Daoy (cell line): ENCODE measurements at places on chromosomes 1 and 21. TPM values are rescaled to one million over a fixed set of nuclear protein-coding genes. Genes with fewer than 3 reads are reported as not detected.
A peak's percentile ranks its signal among the peaks of the same experiment; 100 is the strongest.

DNA sequence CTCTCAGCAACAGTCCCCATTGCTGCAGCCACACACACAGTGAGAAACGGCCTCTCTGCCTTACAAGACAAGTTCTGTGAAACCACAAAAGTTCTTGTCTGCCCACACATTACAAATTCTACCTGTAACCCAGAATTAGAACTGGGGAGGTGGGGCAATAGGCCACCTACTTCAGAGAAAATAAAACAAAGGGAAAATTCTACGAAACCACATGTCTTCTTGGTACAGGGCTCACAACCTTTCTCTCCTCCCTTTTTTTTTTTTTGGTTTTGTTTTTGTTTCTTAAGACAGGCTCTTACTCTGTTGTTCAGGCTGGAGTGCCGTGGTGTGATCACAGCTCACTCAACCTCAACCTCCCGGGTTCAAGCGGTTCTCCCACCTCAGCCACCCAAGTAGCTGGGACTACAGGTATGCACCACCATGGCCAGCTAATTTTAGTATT lies 30.2 kb downstream of the LPAR3 start:
- DNase-seq: no peak

DNA sequence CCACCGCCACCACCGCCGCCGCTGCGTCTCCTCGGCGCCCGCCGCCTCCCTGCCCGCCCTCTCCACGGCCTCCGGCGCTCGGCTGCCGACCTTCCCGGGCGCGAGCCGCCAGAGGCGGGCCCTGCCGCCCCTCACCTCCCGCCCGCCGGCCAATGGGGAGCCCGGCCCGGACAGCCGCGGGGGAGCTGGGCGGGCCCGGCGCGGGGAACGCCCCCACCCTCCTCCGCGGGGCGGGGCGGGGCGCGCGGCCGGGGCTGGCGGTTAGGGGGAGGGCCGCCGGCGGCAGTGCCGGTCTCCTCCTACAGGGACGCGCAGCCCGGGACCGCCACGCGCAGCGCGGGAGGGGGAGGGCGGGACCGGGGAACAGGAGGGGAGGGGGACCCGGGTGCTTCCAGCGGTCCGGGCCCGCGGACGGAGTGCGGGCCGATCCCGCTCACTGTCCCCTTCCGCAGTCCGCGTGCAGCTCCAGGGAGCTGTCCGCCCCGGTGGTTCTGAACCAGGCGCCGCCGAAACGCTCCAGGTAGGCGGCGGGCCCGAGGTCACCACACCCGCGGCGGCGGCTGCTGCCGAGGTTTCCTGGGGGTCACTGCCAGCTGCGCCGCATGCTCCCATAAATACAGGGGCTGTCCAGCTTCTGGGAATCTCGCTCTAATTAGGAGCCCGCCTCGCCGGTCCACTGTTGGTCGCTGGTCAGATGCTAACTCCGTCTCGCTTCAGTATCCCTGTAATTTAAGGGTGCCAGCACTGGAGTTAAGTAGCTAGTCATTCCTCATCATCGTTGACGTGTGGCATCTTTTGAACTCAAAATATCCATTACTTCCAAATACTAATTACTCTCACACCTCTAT lies at the start of gene PGBD5:
Gene PGBD5 (minus strand): TSS at position 87 of the 848 bp plus-strand sequence. CDS start 404 bp downstream, outside the sequence.
- DNase-seq: peak; percentile 85

GRCh38 chr1:231369282-231369681 lies 31.2 kb downstream of the SPRTN start:
- DNase-seq: no peak

DNA sequence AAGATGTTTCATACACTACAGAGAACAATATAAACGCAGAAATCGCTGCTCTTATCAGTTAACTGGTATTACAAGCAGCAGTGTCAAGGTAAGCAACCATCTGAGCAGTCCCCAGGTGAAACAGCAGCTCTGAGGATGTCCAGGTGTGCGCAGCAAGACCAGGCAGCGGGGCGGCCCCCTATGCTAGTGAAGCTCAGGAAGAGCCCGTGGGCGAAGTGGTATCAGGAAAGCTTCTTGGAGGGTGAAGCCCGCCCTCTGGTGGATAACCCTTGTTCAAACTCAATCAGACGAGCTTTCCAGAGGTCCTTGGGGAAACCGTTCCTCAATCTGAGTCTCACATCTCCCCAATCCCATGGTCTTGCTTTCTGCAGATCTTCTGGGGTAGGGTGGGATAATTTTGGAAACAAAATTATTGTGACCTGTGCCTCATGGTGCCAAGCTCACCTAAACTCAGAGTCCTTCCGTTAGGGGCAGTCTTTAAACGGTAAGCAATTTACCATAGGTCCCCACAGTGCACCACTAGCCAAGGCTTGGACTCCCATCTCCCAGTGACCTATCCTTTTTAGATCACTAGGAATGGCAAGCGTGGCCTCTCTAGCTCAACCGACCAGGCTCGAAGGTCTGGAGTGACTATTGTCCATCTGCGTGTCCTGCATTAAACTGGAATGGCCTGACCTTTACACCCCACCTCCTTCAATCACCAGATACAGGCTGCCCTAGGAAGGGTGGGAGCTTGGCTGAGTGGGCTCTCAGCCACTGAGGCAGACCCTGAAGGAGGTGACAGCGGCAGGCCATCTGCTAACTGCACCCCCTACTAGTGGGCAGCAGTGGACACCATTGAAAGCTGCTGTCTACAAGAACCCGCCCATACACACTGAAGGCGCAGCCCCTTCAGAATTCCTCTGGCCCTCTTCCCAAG lies 13.6 kb upstream of the FAM110D start:
- DNase-seq: peak; percentile 83

DNA sequence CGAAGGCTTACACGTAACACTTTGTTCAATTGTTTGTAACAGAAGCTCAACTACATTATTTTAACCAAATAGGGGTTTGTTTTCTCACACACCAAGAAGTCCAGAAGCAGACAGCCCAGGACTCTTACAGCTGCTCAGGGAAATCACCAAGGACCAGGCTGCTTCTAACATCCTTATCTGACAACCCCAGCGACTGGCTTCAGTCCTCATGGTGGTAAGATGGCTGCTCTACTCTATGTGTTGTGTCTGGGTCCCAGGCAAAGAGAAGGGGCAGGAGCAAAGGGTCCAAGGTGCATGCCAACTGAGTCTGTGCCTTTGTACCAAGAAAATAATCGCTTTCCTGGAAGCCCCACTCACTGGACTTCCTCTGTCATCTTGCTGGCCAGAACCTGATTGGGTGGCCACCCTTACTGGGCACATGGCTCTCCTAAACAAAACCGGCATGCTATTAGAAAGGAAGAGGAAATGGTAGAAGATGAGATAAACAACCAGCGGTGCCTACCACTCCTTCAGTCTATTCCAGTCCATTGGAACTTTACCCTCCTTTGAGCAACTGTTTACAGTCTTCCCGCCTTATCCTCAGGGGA lies 34.1 kb upstream of the LRRC8D start:
- no peak for DNase-seq

DNA sequence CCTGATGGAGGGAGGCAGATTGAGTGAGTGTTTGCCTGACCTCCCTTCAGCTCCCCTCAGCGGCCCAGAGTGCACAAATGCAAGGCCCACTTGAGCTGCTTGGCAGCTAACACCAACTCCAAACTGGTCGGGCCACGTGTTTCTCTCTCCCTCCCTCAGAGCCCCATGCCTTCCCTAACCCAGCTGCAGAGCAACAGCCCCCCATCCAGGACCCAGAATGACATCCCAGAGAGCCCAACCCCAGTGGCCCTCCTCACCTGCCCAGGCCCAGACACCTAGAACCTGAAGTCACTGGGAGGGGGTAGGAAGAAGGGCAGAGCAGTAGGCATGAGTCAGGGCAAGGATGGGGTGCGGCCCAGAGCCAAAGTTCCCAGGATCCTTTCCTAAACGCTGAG lies 789 bp upstream of the S100A14 start:
- DNase-seq: no peak

- peak; percentile 39 for DNase-seq
Measured at GRCh38 chr1:119713039-119713748, 1.5 kb downstream of the PHGDH start.

GRCh38 chr1:147630447-147630846 lies 39.9 kb downstream of the ACP6 start:
- DNase-seq: no peak

GRCh38 chr1:22201023-22201422 lies 58.1 kb upstream of the WNT4 start:
- DNase-seq: no peak

ZNF687 gene
- total RNA-seq: 11.4 and 11.9 TPM in 2 replicates

DNA sequence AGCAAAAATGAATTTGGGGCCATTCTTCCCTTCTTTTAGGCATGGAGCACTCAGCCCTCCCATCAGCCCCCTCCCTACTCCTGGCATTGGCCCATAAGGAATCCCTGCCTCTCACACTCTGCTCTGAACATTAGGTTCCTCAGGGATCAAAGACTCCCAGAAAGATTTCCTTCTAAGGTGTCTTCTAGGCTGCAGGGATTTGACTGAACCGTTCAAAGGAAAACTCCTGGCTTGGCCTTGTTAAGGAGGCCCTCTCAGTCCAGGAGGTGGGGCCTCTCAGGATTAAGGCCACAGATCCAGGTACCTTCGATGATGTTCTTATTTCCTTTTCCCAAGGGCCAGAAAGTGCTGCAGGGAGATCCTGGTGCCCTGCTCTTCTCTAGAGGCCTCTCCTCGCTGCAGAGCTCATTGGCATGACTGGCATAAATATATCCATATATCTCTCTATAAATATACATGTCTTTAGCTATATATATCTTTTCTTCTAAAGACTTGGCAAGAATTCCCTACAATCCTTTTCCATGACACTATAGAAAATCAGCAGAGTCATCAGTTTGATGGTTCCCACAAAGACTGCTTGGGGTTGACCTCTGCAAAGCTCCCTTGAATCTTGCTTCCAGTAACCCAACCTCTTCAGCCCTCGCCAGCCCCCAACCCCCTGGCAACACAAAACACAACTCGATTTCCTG lies 59.1 kb downstream of the PLXNA2 start:
- DNase-seq: no peak

- DNase-seq: no peak
Measured at GRCh38 chr1:164671323-164671965, 112.5 kb downstream of the PBX1 start.

DNA sequence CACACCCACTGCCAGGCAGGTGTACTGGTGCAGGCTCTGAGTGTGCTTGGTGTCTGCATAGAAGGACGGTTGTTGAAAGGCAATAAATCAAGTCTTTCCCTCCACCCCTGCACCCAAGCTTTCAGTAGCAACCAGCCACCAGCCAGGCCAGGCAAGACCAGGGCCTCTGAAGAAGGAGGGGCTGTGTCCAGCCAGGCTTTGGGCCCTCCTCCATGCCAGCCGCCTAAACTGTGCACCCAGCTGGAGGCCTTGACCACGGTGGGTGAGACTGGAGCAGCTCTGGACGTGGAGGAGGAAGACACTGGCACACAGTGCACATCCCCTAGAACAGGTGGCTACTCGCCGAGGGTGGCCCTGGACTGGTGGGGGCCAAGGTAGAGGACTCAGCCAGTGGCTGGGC lies 4.9 kb downstream of the OLIG2 start:
- DNase-seq: no peak

- DNase-seq: peak; percentile 71
Measured at GRCh38 chr1:218665221-218665620, 320.1 kb downstream of the TGFB2 start.

GRCh38 chr1:119430486-119430885 lies 15.5 kb downstream of the HSD3B2 start:
- DNase-seq: no peak

DNA sequence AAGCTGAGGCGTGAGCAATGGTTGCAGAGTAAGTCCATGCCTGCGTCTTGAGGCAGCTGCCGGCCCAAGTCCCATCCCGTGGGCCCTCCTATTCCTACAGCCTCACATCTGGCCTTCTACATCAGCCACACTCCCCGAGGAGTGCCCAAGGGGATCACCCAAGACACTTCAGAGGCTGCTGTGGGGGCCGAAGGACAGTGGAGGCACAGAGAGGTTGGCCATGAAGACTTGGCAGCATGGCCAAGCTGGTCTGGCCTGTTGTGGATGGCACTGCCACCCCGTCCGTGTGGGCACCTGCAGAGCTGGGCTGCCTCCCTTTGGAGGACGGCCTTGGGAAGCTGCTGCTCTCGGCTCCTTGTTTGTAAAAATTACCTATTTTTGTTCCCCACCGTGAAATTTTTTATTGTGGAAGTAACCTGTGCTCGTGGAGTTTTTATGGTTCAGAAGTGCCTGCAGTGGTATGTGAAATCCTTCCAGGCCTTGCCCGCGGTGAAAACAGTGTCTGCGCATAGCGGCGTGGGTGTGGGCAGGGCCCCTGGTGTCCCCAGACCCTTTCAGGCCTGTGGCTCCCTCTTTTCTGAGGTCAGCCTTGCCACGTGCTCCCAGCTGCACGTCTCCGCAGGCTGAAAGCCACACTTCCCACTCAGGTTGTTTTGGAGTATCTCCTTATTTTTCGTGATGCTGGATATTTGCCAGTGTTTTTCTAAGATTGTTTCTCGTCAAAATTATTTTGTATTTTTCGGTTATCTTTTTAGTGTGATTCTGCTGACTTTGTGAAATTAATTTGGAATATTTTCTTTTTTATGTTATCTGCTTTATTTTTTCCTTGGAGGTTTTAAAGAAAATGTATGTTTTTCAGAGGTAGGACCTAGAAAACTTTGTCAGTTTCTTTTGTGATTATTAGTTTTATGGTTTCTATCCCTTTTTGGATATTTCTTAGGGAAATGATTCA lies 20.6 kb downstream of the SLX9 start:
- no peak for DNase-seq

DNA sequence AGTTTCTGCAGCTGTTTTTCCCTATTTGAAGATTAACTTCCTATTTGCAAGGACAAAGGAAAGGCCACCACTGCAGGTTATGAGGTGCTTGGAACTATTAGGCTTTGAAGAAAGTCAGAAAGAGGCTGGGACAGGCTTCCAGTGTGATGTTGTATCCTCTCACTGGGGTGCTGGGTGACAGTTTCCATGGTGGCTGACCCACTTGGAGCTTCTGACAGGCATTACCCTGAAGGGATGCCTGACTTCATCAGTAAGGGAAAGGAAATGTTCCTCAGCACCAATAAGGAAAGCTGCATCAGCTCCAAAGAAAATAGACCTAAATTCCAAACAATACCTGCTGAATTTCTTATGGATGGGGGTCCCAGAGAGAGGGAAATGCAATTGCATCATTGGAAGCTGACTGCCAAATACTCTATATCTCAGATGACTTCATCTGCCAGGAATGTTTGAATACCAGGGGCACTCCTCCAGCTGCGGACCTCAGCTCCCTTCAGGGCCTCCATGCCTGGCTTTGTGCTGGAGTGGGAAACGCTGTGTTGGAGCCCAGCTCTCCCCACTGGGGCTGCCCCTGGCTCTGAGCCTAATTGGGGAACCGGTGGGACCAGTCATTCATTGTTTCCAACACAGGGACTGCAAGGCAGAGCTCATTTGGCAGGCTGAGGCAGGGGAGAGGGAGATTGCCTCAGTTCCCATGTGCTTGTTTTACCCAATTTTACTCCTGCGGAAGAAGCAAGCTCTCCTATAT lies 76.6 kb downstream of the RGL1 start:
- peak; percentile 93 for DNase-seq

ATAD3C gene
- 0.06 and 0.29 TPM in 2 replicates for total RNA-seq

NBPF6 gene
- not detected in 2 replicates for total RNA-seq

TBX19 gene
- 0.57 and 1.1 TPM in 2 replicates for total RNA-seq

- DNase-seq: no peak
Measured at GRCh38 chr21:43194303-43195120, 25.7 kb downstream of the CRYAA start.

CLCA4 gene
- not detected in 2 replicates for total RNA-seq

SLC5A9 gene
- not detected in 2 replicates for total RNA-seq

TMEM61 gene
- not detected in 2 replicates for total RNA-seq
